ENCODE measurements at places on chromosomes 13 and 19. TPM values are rescaled to one million over a fixed set of nuclear protein-coding genes. Genes with fewer than 3 reads are reported as not detected.

The ATXN8OS gene
- total RNA-seq: not detected

The GAPDHS gene
- total RNA-seq: not detected

The KIRREL2 gene
- total RNA-seq: 0.55 TPM

The F10 gene
- total RNA-seq: not detected

The ZNF136 gene
- total RNA-seq: 11.0 TPM
